ENCODE measurements at places on chromosomes 7 and 10.

DNA sequence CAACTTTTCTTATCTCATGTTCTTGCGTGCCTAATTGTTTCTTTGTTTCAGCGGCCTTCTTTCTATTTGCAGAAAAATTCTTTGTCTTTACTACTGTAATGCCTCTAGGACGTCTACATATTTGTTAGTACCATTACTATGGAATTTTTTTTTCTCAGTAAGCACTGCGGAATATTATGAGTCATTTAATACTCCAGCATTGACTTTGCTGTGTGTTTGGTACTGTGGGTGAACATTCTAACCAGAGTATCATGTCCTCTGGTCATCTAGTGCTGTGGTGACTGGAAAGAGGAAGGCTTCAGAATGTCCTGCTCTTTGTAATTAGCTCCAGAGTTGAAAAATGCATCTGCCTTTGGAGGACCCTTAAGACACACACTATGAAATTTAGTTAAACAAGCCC is 58.5 kb upstream of the FERD3L start:
- no peak for DNase-seq

GRCh38 chr7:38330861-38331621 is 57.6 kb upstream of the TARP start:
- DNase-seq, result no peak

GRCh38 chr10:4807761-4808507 is 18.1 kb upstream of the AKR1E2 start:
- no peak for DNase-seq

DNA sequence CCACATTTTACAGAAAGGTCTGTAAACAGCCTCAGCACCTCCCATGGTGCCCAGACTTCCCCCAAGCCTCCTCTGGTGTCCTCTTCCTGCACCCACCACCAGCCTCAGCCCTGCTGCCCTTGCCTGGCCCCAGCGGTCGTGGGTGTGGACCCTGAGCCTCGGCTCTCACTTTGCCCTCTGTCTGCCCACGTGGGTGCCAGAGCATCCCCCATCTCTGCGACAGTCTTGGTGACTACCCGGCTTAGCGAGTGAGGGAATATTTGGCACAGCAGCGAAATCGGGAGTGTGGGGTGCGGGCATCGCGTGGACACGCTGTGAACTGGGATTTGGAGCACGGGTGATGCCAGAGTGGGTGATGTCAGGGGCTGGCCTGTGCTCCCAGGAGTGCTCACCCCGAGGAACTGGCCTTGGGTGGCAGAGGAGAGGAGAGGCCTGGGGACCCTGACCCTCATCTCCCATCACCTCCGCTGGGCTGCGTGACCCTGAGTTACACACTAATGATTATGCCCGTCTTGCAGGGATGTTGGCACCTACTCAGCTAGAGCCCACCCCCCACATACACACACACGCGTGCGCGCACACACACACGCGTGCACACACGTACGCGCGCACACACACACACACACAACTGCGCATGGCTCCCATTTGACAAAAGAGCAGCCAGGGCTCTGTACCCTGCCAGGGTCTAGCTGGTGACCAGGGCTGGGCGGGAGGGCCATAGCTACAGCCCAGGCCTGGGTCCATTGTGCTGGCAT is 8.7 kb downstream of the ELFN1 start:
- no peak for DNase-seq

GRCh38 chr7:82131215-82131614 is 312.4 kb downstream of the CACNA2D1 start:
- no peak for DNase-seq
